ENCODE measurements at places on chromosomes 6 and 20.

- no peak for DNase-seq
Observed at GRCh38 chr20:3358676-3359340, 48.7 kb downstream of the DNAAF9 start.

DNA sequence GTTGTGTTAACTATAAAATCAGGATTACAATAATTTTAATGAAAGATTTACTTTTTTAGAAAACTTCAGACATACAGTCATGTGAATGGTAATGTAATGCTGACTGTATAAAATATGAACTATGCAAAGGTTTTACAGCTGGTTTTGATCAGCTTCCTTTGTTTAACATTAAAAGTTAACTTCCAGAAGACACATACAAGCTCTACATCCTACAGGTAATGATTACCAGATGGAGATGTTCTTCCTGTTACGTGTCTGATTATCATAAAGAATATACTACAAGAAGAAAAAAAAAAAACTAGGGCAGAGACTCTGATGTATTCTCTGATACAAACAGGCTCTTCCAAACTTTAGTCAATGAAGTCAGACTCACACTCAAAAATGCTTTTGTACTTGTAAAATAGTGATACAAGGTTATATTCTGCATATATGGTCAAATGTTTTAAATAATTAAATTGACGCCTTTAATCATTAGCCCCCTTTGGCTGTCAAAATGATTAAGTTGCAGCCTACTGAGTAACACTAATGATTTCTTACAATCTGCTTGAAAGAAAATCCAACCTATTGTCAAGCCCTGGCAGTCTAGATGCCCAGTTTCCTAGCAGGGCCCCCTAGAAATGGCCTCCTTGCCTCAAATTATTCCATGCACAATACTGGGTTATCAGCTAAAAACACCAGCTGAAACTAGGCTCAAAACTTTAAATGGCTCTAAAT lies 251.8 kb upstream of the RUNX2 start:
- no peak for DNase-seq

GRCh38 chr20:37385176-37385575 lies 39.2 kb downstream of the SRC start:
- no peak for DNase-seq

- no peak for DNase-seq
Observed at GRCh38 chr20:19435821-19436220, 223.4 kb downstream of the SLC24A3 start.

Data from stimulated activated CD4-positive, alpha-beta T cell treated with anti-CD3 and anti-CD28 coated beads, TNF-alpha, amount 100 ng/mL, for 4 hours (primary cell).